ENCODE measurements at places on chromosomes 1 and 21.

- no peak for DNase-seq
Measured at GRCh38 chr1:198679535-198680173, 40.8 kb downstream of the PTPRC start.

DNA sequence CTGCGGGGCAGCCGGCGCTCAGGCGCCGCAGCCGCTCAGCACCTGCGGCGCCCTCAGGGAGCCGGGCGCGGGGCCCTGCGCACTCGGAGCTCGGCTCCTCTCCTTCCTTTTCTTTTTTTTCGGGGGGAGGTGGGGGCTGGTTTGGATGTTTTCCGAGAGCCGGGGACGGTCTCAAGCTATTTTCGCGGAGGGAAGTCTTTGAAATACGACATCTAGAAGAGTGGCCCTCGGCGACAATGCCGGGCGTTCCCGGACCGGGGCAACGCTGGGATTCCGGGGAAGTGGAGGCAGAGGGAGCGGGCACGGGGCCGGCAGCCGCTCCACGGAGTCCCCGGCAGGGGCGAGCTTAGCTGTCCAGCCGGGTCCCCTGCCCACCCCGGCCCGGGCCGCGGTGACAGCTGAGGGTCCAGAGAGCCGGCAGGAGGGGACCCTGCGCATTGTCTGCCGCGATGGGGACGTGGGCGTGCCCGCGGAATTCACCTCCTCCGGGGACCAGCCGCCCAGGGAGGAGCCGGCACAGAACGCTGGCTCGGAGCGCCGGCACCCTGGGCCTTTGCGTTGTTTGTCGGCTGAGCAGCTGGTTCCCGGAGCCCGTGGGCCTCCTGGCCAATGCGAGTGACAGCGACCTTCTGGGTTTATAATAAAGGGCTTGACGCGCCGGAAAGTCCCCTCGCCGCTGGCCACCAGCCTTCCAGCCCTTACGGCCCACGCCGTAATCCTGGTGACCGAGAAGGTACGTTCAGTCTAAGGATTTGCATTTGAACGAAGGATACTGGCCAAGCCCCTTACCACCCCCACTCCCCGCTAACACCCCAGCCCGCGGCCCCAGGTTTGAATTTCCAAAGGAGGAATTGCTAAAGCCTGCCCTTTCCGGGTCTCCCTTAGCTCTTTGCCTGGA lies 582 bp downstream of the SLC37A1 start:
- DNase-seq, result peak; percentile 55

DNA sequence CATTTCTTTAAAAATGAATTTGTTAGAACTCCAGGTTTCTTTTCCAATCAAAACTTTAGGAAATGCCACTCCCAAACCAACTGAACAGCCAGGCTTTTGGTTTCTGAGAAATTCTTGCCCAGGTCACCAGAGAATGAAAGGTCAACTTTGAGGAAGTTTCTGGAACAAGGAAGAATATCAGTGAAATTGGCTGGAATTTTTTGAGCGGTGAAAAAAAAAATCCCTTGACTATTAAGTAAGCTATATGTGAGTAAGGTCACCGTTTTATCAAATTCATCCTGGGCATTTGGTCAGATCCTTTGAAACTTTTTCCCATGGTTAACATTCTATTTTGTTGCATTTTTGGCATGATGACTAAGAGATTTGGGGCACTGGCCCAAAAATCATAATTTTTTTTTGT lies 469.3 kb downstream of the LTN1 start:
- DNase-seq, result no peak

GRCh38 chr1:119361620-119362344 lies 6.8 kb upstream of the HAO2 start:
- no peak for DNase-seq

- no peak for DNase-seq
Measured at GRCh38 chr1:147807405-147807804, 47.0 kb upstream of the GJA5 start.

DNA sequence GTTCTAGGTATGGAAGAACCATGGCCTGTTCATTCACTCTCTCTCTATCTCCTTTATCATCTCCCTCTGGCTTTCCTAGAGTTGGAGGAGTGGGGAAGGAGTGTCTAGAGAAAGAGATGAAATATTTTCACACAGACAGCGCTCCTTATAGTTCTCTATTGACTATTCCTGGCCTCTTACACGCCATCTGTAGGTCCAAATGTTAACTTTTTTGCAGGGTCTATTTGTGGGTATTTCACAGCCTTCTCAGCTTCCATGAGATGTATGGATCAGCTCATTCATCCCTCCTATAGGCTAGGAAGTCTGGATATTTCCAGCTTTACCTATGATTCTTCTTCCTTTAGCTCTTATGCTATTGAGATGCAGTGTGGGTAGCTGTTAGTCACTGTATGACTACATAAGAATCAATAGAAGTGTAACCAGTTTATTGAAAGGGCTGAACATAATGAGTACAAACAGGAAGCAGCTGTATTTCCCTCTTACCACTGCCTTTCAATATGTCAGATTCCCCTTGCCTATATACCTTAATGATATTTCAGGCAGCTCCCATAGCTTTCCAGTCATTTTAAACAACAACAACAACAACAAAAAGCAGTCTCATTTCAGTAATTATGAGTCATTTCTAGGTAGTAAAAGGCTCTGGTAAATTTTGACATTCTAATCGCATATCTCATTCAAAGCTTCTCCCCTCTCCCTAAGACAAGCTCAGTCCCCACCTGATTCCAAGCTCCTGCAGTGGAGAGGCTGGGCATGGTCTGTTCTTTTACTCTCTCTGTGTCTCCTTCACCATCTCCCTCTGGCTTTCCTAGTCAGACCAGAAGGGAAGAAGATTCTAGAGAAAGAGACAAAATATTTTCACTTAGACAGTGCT lies 149.5 kb downstream of the TTLL7 start:
- no peak for DNase-seq

GRCh38 chr1:222974496-222974895 lies 159.7 kb downstream of the DISP1 start:
- no peak for DNase-seq

- peak; percentile 67 for DNase-seq
Measured at GRCh38 chr1:155970531-155971167, 7.7 kb downstream of the ARHGEF2 start.

DNA sequence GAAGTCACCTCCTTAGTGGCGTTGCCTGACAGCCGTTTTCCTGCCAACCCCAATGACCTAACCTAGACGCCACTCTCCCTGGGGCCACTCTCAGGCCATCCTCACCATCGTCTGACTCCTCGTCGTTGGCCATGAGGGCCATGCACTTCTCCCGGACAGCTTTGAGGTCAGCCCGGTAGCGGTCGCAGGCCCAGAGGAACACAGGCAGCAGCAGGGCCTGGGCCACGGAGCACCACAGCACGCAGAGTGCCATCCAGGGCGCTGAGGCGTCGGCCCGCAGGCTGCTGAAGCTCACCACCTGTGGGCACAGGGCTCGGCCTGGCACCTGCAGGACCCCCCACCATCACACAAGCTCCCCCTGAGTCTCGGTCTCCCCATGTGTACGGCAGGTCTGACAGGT lies 7.3 kb downstream of the HES3 start:
- no peak for DNase-seq

DNA sequence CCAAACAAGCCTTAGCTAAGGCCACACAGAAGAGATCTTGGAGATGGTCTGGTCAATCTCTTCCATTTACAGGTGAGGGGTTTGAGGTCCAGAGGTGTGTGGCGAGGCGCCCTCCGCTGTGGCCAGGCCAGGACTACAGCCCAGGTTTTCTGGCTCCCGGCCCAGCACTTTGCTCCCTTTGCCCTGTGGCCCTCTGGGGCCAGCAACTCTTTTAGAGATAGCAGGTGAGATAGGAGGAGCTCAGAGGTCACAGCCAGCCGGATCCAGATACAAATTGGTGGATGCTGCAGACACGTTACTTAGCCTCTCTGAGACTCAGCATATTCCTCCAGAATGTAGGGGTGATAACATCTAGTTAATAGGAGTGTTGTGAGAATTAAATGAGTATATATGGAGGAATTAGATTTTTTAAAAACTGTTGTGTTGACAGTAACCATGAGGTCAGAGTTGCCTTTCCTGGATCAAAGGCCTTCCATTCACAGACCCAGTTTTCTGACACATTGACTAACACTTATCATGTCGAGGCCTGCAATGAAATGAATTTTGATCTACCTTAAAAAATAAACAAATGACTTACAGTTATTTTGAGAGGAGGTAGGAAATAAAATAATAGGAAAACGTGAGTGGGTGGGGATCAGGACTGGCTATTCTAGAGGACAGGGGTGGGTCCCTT lies 16.6 kb downstream of the TEX35 start:
- DNase-seq, result no peak

DNA sequence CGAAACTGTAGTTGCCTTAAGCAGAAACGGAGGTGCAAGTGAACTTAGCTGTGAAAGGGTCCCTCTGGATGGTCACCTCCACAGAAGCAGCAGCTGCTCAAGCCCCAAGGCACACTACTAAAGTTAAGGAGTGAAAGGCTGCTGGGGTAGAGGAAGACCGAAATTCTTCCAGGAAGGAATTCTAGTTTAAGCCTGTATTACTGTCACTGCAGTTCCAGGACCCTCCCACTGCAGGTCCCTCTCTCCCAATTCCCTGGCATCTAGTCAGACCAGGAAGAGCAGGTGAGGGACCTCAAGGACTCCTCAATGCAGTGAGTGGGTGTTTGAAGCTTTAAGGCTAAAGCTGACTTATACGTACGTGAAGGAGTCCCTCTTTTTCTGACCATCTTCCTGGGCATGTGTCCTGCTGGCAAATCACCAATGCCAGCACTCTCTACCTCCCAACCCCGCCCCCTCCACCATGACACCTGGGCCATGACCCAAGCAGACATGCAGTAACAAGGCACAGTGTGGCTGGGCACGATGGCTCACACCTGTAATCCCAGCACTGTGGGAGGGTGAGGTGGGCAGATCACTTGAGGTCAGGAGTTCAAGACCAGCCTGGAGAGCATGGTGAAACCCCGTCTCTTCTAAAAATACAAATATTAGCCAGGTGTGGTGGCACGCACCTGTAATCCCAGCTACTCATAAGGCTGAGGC lies 57.2 kb downstream of the TGFBR3 start:
- DNase-seq, result no peak

DNA sequence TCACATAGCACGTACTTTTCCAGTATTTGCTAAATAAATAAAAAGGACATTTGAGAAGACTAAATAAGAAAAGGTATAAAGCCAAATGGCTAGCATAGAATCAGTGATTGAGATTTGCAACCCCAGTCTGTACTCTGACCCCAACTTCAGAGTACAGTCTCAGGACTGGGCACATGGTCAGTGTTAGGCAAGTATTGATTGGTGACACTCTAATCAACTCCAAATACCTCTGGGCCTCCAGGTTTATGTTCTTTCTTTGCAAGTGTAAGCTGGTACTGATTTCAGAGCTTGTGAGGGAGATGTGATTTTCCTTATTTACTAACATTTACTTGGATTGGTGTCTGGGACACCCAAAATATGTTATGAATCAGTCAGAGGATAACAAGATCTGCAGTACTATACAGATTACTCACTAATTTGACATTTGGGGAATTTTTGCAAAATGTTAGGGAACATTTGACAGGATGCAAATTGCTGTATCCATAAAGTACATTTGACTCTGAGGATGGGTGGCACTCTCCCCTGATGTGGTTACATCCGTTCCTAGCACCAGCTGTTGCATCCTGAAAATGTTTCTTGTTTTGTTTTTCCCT lies 34.2 kb downstream of the LMO4 start:
- DNase-seq, result no peak

GRCh38 chr1:37186246-37186756 lies 152.0 kb upstream of the GRIK3 start:
- DNase-seq, result no peak

- no peak for DNase-seq
Measured at GRCh38 chr1:59445040-59445439, 148.1 kb downstream of the FGGY start.

DNA sequence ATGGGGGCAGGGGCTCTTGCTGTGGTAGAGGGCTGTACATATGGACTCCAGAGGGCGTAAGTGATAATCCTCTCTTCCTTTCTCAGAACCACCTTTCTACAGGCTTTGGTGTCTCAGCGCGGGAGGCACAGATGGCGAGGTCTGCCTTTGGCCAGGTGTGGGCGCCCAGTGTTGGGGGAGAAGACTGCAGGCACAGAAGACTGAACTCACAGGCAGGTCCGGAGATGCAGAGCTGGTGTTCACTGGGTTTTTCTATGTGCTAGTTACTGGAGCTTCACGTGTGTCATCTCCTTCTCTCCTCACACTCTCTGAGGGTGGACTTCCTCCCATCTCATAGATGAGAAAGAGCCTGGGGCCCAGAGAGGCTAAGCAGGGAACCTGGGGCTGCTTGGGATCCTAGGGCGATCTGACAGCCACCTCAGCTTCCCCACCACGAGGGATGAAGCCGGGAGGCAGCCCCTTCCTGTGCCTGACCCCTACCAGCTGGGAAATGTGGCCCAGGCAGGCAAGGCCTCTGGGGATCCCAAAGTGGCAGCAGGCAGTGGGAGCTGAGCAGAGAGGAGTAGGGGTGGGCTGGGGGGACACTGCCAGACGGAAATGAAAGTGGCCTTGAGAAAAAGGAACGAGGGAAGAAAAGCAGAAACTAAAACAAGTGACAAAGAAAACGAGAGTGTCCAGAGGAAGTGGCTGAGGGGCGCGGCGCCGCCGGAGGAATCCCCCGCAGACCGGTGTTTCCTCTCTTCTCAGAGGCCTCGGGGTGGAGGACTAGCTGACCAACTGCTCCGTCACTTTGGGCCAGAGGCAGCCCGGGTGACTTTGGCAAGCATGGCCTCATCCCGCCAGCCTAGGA lies 191.6 kb downstream of the HIVEP3 start:
- DNase-seq, result no peak

- peak; percentile 41 for DNase-seq
Measured at GRCh38 chr1:203216274-203217138, 13.0 kb downstream of the CHIT1 start.

DNA sequence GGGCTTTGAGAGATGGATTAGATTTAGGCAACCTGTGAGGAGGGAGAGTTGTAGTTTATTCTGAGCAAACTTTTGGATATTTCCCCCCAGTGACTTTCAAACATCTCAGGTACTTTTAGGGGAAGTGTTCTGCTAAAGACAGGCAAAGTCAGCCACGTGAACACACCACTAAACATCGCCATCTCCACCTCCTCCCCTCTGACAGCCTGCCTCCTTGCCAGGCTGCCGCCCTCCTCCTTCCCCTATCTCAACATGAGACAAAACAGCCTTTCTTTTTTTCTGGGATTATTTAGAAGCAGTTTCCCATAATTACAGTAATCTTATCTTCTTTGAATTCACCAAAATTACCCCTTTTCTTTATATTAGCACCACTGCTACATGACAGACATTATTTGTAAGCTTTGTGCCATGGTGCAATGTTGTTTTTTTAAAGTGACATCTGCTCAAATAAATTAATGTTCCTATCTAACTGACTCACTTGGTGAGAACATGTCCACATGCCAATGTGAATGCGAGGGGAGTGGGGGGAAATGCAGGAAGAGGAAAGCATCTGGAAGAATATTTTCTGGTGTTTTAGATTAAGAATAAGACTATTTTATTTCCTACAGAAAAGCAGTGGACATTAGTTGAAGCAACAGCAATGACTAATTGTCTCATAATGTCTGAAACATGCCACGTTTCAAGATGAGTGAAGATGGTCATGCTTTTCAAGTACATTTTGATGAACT lies 147.8 kb upstream of the ATP1B1 start:
- no peak for DNase-seq

GRCh38 chr1:35619237-35620121 lies 21.8 kb downstream of the PSMB2 start:
- DNase-seq, result no peak

Data from frontal cortex (tissue), 4 donors.